Right cardiac atrium (tissue), 5 donors: ENCODE measurements at places on chromosomes 2 and 18. TPM values are rescaled to one million over a fixed set of nuclear protein-coding genes. Genes with fewer than 3 reads are reported as not detected.
A peak's percentile ranks its signal among the peaks of the same experiment; 100 is the strongest.

- no peak for DNase-seq
These were observed 6.9 kb upstream of the KYNU start for GRCh38 chr2:142870526-142870925.

- DNase-seq: no peak
These were observed 2008.4 kb upstream of the PIK3C3 start for GRCh38 chr18:39946623-39947061.

Gene SUPT7L
- total RNA-seq: 30.9 TPM

DNA sequence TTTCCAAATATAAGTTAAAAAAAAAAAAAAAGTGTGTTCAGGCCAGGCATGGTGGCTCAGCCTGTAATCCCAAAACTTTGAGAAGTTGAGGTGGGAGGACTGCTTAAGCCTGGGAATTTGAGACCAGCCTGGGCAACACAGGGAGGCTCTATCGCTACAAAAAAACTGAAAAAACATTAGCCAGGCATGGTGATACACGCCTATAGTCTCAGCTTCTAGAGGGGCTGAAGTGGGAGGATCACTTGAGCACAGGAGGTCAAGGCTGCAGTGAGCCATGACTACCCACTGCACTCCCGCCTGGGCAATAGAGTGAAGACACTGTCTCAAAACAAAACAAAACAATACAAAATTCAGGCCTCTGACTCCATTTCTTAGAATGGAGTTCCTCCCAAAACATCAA is 9.2 kb downstream of the USP37 start:
- DNase-seq: no peak

- no peak for DNase-seq
These were observed 137.1 kb upstream of the GAREM1 start for GRCh38 chr18:32607816-32608215.

Gene POTEC
- total RNA-seq: not detected

Gene REG1B
- not detected for total RNA-seq

DNA sequence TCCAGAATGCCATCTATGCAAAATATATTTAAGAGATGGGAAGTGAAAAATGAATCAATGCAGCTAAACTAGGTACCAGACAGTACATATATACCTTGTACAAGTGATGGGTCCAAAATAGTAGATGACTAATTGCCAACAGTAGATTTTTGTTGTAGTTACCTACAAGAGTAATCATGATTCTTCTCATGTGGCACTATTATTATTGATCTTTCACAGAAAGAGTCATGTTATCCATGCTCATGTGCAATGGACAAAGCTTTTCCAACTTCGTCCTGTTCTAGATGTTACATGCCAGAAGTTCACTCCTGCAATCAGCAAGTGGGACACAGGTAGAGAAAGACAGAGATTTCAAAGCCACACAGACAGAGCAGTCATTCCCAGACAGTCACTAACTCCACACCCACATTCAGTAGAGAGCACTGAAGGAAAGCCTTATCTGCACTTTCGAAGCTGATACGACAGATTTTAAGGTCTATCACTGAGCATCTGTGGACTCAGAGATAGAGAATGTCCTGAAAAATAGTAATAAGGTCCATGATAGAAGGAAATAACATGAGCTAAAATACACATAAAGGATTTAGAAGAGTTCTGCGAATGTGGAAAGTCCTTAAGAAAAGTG is 101.6 kb upstream of the ITPRID2 start:
- no peak for DNase-seq

DNA sequence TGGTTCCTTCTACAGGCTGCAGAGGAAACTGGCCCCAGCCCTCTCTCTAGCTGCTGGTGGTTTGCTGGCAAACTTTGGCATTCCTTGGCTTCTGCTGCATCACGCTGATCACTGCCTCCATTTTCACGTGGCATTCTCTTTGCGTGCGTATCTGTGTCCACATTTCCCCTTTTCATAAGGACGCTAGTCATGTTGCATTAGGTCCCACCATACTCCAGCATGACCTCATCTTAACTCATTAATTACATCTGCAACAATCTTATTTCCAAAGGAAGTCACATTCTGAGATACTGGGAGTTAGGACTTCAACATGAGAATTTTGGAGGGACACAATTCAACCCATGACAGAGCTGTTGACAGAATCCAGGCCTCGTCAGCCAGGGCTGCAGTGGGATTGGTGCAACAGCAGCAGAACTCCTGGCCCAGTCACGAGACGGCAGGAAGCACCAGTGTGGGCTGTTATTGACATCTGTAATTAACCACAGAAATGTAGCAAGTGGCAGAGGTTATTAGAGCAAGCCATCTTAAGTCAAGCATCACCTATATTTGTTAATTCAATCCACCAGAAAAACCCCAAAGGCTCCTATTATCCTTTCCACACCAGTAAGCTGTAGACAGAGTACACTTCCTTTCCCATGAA is 132.4 kb downstream of the TMEM163 start:
- DNase-seq: no peak

Gene NOP58
- total RNA-seq: 22.7 TPM

- no peak for DNase-seq
These were observed 72.6 kb downstream of the TPGS2 start for GRCh38 chr18:36756242-36756641.

GRCh38 chr2:54925022-54925421 is 125.2 kb downstream of the RTN4 start:
- no peak for DNase-seq

Gene RNU2-63P
- 5.2 TPM for total RNA-seq

Gene ANKRD62
- not detected for total RNA-seq

DNA sequence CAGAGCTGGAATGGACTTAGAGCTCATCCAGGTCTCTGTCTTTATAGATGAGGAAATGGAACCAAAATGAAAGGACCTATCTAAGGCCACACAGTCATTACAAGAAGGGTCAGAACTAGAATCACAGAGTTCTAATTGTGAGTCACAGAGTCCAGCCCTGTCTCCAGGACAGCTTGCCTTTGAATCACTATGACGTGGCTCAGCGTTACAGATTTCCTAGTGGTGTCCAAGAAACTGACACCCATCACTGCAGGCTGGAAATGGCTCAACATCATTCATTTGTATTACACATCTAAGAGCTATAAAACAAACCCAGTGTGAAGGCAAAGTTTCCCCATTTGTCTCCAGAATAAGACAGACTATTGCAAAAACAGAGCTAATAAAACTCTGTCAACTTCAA is 164.3 kb upstream of the SIX2 start:
- DNase-seq: no peak

GRCh38 chr18:27428716-27429475 is 243.8 kb upstream of the CHST9 start:
- DNase-seq: no peak

Gene BOLL
- total RNA-seq: not detected

- no peak for DNase-seq
These were observed 1121.5 kb upstream of the DDX18 start for GRCh38 chr2:116692988-116693387.

Gene ST8SIA5
- 12.2 TPM for total RNA-seq

GRCh38 chr2:237287872-237288271 is 126.1 kb downstream of the COL6A3 start:
- no peak for DNase-seq

- DNase-seq: no peak
These were observed 191.6 kb downstream of the ZBTB7C start for GRCh38 chr18:48217258-48218250.

Gene GPR155
- total RNA-seq: 15.5 TPM

DNA sequence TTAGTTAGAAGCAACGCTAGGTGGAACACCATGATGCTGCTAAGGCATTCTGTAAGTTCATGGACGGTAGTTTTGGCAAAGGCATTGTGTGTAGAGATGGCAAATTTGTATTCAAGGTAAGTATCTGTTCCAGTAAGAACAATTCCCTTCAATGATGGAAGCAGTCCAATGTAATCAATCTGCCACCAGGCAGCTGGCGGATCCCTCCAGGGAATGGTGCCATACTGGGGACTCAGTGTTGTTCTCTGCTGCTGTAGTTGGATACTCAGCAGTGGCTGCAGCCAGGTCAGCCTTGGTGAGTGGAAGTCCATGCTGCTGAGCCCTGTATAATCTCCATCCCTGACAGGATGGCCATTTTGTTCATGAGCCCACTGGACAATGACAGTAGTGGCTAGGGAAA is 62.8 kb downstream of the ARL6IP6 start:
- no peak for DNase-seq

DNA sequence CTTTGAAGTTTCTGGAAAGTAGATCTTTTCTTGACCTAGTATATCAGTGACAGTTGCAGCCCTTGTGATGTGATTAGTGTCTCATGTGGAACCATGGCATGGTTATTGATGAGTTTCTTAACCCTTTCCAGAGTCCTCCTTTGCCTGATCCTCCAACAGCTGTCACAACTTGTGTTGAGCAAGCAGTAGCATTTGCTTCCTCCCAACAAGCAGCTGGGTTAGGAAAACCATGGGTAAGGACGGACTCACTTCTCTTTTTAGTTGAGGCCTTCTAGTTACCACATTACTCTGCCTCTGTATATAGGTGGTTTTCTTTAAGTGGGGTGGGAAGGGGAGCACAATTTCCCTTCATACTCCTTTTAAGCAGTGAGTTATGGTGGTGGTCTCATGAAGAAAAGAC is 96.3 kb downstream of the XRCC5 start:
- no peak for DNase-seq

DNA sequence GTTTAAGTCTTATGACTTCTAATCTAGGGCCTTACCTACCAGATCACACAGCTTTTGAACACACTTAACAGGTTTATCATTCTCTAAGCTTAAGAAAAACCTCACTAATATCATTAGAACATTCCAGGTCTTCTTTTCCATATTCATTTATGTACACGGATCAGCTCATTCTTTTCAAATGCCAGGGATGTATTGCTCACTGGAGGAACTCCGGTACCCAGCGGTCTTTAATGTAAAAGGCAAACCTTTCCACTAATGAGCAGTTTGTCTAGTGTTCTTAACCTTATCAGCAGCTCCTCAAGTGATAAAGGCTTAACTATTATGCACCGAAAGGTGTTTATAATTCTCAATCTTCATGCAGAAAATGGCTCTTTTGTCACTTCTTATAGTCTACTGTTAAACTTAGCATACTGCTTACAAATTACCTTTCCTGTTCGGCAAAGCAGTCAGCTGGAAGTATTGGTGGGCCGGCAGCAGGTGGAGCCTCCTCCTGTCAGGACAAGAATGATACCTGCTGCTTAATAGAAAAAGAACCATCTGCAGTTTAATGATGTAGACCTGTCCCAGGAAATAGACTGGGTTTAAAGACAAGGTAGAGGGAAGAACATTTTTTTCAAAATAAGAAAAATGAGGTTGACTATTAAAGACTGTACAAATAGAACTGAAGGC is 142.7 kb downstream of the FIGN start:
- no peak for DNase-seq

Gene SERPINB13
- total RNA-seq: not detected

Gene TRPM8
- not detected for total RNA-seq

GRCh38 chr2:191917967-191918651 is 71.2 kb upstream of the CAVIN2 start:
- no peak for DNase-seq

Gene EGR4
- not detected for total RNA-seq

DNA sequence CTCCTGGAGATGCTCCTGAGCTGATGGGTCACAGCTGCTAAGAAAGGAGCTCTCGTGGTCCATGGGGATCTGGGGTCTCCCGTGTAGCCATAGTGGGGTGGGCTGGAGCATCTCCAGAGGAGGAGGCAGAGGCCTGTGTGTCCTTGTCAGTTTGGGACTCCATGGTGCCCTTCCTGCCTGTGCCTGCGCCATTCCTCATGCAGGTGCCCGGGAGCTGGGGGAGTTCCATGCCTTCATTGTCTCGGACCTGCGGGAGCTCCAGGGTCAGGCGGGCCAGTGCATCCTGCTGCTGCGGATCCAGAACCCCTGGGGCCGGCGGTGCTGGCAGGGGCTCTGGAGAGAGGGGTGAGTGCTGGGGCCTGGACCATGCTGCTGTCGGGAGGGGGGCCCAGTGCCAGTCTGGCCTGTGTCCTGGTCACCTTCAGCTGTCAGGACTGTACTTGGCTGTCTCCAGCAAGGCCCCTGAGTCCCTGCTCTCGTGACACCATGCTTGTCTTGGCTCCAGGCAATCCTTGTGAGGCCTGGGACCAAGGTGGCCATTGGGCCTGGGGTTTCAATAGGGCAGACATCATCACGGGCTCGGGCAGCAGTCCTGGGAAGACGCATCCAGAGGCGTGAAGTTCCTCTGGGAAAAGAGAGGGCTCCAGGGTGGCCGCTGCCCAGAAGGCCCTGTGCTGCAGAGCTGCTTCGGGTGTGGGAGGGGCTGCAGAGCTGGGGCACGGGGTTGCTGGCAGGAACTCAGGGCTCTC is 7.3 kb downstream of the CAPN10 start:
- DNase-seq: peak; percentile 79

Gene AQP12A
- not detected for total RNA-seq

DNA sequence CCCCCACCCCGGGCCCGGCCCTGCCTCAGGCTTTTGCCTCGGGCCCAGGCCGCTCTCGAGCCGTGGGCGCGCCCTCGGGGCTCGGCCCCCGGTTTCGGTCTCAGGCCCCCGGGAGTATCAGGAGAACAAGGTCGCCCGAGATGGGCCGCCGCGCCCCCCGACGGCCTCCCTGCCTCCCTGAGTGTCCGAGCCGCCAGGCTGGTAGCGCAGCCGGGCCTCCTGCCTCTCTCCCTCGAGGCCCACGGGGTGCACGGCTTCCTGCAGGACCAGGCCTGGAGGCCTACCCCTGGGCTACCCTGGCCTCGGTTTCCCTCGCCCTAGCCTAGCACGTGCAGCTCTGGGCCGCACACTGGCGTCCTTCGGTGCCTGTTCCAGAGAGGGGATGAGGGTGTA is 8.4 kb downstream of the GBX2 start:
- peak; percentile 55 for DNase-seq

DNA sequence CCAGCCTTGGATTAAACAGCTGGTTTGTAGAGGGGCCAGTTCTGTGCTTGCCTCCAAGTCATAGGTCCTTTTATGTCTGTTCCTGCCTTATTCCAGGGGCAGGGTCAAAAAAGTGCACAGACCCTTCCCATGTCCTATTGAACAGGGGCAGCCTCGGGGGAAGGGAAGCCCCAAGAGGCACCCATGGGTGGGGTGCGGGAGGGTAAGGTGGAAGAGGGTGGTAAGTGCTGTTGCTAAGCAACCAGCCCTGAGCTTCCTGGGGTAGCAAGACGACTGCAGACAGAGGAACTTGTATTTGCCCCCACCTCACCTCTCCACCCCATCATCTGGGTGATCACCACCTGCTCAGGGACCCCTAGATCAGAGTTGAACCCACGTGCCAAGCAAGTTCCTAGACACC is 7.7 kb downstream of the DNMT3A start:
- DNase-seq: no peak

Gene CFC1
- total RNA-seq: 0.45 TPM

Gene IKZF2
- 7.7 TPM for total RNA-seq

DNA sequence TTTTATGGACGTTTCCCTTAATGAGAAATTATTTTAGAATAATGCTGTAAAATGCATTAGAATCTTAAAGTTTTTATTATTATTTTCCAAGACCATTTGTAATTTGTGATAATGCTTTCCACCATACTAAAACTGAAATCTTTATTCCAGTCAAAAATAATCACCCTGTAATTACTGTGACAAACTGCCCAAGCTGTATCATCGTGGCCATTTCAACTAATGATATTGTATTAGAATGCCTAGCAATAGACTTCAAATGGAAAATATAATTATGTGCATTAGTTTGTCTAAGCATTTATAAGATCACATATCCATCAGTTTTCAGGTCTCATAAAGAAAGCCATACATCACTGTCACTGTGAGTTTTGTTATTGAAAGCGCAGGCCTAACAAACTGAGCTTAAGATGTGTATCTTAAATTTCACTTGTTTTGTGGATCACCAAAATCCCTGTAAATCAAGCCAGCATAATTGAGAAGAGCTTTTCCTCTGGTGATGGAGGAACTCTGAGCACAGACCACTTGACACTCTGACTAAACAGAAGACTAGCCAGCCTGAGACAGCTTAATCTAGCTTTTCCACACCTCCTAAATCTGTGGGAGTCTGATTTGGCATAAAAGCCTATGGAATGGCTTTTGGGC is 1312.2 kb upstream of the ACVR2A start:
- DNase-seq: no peak
